ENCODE measurements at places on chromosomes 16 and 17.
A peak's percentile ranks its signal among the peaks of the same experiment; 100 is the strongest.

DNA sequence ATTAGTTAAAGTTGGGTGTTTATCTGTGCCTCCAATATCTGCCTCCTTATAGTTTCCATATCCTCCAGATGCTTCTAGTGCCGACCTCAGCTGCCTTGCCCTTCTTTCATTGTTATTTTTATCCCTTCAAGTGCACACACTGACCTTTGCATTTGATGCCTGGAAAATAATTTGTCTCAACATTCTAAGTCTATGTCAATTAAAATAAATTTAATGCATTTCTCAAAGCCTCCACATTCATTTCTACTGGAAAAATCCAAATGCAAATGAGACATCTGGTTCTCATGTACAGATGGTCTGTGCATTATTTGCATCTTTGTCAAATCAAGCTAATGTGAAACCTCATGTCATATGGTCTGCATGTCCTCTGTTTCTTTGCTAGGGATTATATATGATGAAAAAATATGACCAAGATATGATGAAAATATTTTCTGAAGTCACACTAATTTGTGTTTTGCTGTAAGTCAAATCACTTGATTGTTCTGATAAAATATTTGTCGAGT is 61.4 kb downstream of the TMEM100 start:
- DNase-seq: no peak

DNA sequence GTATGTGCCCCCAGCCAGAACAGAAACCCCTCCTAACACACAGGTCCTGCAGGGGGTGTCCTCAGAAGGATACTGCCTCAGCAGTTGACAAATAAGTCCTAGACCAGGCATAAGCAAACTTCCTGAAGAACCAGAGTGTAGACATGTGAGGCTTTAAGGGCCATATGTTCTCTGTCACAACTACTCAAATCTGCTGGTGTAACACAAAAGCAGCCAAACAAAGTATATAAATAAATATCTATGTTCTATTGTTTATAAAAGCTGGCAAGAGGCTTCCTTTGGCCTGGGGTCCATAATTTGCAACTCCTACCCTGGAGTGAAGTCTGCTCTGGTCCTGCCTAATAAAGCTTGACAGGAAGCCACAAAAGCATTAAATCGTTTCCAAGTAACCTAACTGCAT is 9.9 kb downstream of the FAM83G start:
- no peak for DNase-seq

DNA sequence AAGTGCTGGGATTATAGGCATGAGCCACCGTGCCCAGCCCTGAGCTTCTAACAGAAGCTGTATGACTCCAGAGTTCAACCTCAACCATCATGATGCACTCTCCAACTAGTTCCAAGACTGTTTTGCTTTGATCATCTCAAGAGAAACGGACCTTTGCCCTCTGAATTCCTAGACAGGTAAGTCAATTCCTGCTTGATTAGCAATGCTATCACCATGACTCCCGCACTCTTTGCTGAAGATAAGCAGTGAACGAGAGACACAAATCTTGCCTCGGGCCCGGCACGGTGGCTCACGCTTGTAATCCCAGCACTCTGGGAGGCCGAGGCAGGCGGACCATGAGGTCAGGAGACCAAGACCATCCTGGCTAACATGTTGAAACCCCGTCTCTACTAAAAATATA is 22.2 kb downstream of the ANKFY1 start:
- no peak for DNase-seq

- peak; percentile 32 for DNase-seq
These were observed 23.2 kb downstream of the VPS53 start for GRCh38 chr17:691423-691822.

DNA sequence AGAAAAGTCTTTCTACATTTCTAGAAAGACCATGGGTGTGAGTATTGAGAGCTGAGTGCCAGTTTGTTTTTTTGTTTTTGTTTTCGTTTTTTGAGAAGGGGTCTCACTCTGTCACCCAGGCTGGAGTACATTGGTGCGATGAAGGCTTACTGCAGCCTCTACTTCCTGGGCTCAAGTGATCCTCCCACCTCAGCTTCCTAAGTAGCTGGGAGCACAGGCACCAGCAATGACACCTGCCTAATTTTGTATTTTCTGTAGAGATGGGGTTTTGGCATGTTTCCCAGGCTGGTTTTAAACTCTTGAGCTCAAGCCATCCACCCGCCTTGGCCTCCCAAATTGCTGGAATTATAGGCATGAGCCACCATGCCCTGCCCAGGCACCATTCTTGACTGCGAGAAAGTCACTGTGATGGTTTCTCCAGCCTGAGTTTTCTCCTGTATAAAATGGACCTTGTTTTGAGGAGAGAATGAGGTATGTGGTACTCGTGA is 673.8 kb downstream of the MAF start:
- no peak for DNase-seq

DNA sequence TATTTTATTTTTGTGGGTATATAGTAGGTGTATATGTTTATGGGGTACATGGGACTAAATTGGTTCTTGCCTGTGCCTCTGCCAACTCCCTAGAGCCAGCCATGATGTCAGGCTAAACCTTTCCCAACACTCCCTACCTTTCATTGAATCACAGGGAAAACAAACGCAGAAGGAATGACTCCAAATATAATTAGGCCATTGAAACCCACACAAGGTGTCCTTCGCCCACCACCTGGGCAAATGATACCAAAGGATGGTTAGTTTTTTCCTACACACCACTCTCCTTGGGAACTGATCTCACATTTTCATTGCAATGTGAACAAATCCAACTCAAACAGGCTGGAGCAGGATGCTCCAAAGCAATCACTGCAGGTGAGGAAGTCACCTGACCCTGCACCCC is 27.5 kb downstream of the WSB1 start:
- DNase-seq: no peak

- no peak for DNase-seq
These were observed 17.0 kb upstream of the ANKFN1 start for GRCh38 chr17:56136301-56136700.

DNA sequence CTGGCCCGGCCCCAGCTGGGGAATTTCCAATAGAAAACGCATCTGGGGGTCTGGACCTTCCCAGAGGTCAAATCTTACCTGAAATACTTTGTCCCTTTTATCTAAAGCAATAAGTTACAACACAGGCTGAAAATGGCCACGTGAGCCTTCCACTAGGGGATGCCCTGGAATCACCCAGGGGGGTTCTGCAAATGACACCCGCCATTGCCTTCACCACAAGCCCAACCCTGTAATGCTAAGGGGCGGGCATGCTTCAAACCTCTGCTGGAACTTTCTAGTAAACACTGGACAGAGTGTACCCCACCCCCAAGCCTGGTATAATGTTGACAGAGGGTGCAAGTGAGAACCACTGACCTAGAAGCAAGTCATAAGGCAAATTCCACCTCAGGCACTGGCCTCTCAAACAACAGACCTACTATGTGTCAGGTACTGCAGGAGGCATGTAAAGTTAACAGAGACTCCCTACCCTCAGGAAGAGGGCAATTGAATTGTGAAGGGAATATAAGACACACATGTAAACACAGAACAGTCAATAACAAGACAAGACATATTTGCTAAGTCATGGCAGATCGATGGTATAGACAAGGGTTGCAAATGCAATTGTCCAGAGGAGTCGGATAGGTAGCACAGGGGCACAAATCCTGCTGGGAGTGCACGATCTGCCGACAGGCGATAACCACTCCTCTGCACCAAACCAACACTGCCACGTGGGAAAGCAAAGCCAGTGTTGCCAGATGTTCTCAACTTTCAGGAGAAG is 59.0 kb downstream of the ARHGAP17 start:
- no peak for DNase-seq

DNA sequence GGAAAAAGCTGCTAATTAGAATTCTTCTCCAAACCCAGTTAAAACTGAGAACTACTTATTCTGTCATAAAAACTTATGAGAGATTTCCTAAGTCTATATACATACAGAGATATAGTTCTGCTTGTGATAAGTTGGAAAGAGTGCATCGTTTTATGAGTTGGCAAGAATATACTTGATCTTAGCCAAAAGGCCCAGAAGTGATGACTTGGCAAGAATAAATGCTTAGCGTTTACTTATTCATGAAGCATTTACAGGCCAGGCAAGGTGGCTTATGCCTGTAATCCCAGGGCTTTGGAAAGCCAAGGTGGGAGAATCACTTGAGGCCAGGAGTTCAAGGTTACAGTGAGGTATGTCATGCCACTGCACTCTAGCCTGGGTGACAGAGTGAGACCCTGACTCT is 81.7 kb downstream of the CYB561 start:
- DNase-seq: no peak
